ENCODE measurements at places on chromosomes 1 and 21.
A peak's percentile ranks its signal among the peaks of the same experiment; 100 is the strongest.

- no peak for DNase-seq
Measured at GRCh38 chr1:67987046-67987799, 63.2 kb downstream of the DIRAS3 start.

DNA sequence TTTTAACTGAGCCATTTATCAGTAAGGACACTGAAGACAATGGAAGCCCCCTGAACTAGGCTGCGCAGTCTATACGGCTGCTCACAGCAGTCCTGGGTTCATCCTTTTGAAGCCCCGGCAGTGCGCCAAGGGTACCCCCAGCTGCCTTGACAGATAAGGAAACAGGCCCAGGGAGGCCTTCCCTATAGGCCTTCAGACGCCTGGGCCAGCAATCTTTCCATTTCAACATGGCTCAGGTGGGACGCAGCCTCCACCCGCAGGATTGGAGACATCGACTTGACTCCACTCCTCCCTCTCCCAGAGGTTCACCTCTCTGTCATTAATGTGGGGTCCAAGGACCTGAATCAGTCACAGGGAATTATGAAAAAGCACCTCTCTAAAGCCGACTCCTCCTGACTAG, 2.8 kb upstream of the LYPD8 start:
- no peak for DNase-seq

GRCh38 chr21:41932576-41933312, 21.1 kb downstream of the C2CD2 start:
- DNase-seq = no peak

GRCh38 chr1:34603594-34603993, 151.3 kb upstream of the GJB5 start:
- no peak for DNase-seq

GRCh38 chr21:25649146-25649545, 10.1 kb downstream of the JAM2 start:
- DNase-seq = no peak

- peak; percentile 76 for DNase-seq
Measured at GRCh38 chr1:9181176-9181906, 52.4 kb upstream of the GPR157 start.

Data from stimulated activated CD4-positive, alpha-beta T cell treated with anti-CD3 and anti-CD28 coated beads, Interleukin-4, amount 100 ng/mL, for 24 hours (primary cell).